ENCODE measurements at places on chromosomes 7 and 10. TPM values are rescaled to one million over a fixed set of nuclear protein-coding genes. Genes with fewer than 3 reads are reported as not detected.

Gene MOGAT3
- 62.4 TPM for total RNA-seq

DNA sequence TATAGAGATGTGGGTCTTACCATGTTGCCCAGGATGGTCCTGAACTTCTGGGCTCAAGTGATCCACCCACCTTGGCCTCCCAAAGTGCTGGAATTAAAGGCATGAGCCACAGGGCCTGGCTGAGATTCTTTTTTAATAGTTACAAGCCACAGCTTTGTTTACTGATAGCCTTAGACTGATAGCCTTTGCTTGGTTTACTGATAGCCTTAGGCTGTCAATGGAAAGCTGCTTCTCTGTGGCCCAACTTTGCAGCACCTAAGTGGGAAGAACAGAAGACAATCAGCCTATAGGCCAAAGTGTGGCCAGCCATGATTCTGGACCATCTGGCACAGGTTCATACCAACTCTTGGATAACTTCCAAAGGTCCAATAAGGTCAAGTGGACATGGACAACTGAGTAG is 24.1 kb upstream of the CDCA7L start:
- no peak for DNase-seq

DNA sequence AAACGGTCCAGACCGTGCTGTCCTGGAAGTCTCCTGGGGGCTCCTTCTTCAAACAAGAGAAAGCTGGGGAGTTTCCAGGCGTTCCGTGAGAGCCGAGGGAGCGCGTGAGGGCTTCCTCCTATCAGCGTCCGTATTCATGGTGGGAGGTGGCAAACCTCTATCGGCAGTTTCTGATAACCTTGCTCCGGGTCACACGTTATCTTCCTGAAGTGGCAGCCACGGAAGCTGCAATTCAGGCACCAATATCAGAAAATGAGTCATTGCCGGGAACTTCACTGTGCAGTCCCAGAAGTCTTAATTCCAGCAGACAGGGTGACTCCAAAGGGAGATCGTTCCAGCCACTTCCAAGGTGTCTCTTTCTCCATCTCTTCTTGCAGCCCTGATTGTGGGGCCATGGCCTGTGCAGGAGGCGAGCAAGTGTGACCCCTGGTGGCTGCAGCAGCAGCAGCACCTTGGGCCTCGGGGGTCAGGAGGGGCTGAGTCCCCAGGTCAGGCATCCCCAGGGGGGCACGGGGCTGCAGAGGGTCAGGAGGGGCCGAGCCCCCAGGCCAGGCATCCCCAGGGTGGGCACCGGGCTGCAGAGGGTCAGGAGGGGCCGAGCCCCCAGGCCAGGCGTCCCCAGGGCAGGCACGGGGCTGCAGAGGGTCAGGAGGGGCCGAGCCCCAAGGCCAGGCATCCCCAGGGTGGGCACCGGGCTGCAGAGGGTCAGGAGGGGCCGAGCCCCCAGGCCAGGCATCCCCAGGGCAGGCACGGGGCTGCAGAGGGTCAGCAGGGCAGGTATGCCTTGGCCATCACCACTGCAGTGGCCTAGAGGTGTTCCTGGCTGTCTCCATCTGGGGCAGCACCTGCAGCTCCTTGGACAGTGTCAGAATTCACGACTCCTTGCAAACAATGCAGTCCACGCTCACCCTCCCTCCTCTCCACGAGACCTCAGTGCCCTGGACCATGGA is 538.7 kb downstream of the DNAJB6 start:
- peak; percentile 24 for DNase-seq

- DNase-seq, result no peak
Measured at GRCh38 chr10:118793545-118793944, 38.8 kb upstream of the CACUL1 start.

Gene CYP2C18
- total RNA-seq, result 4.9 TPM

Gene AKR1B15
- 7.8 TPM for total RNA-seq

DNA sequence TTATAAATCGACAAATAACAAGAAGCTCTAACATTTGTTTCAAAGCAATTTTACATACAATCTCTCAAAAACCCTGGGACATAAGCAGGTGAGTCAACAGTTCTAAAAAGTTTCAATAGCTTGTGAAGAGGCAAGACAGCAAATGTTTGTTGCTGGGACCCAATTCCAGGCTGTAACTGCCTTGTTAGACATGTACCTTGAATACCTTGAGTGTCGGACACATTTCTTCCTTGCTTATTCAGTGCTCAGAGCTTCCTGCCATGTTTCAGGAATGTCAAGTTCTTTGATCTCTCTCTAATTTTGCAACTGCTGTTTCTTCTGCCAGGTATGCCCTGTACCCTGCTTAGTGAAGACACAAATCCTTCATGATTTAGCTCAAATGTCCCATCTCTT is 5.1 kb downstream of the CH25H start:
- DNase-seq, result no peak

DNA sequence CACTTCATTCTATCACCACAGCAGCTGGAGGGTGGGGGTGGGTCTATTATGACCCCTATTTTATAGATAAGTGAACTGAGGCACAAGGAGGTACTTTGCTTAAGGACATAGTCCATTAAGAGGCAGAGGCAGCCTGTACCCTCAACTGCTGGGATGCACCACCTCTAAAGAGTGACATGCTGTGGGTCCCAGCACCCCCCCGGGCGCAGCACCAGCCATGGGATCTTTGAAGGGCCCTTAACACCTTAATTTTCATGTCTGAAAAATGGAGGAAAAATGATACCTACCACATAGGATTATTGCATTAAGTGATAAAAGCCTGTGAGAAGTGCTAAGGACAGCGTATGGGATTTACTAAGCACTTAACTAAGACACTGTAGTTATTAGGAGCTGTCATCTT is 15.4 kb downstream of the ADCYAP1R1 start:
- DNase-seq, result no peak

GRCh38 chr10:31087851-31088250 is 56.2 kb upstream of the ZNF438 start:
- DNase-seq, result no peak

Gene C10orf62
- total RNA-seq, result not detected

DNA sequence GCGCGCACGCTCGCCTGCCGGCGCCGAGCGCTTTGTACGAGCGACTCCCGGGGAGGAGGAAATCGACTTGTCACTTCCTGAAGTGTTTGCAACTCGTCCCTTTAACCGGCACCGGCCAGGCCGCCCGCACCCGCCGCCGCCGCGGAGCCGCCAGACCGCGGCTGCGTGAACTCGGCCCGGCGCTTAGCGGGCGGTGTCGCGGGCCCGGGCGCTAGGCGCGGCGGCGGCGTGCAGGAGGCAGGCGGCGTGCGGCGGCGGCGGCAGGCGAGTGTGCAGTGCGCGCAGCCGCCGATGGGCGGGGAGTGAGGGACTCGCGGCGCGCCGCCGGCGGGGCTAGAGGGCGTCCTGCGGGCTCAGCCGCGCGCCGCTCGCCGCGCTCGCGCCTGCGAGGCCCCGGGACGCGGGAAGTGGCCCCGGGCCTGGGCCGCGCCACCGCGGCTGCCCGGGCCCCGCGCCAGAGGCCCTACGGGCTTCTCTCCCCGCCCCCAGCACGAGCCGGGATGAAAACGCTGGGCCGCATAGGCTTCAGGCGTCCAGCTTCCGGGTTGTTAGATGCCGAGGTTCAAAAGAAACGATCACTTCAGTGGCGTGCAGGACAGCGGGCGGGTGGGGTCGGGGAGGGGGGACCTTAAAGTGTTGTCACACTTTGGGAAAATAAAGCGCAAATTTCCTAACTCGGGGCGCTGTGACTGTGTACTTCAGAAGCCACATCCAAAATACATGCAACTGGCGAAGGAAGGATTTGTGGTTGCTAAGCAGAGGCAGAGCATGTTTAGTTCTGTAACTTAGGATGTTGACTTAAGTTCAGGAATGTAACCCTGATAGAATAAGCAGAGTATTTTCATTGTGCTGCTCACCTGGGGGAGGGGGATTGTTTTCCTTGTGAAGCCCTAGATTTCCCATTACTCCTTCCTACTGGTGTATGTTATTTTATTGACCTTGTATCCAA is at the start of gene FAM53B:
TSS of gene FAM53B (minus strand) at position 277 of the 949 bp plus-strand sequence. CDS start 37,665 bp downstream, outside the sequence.
- DNase-seq, result peak; percentile 79

DNA sequence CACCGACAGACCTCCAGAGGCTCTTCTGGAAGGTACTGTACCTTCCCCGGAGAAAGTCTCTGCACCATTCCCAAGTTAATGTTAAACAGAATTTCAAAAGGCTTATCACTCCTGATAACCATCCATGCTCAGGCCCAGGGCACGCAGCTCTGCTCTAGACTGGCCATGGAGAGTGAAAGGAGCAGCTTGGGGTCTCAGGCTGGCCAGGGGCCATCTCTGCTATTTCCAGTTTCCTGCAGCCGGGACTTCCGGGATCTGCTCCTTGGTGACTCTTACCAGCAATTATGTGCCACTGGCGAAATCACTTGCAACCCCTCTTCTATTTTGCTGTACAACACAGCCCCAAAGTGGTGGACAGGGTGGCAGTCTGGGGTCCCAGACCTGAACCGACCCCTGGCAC is 6.0 kb downstream of the CLDN15 start:
- no peak for DNase-seq

- DNase-seq, result no peak
Measured at GRCh38 chr7:135917721-135918120, 59.4 kb downstream of the MTPN start.

Gene TRIL
- 2.0 TPM for total RNA-seq

GRCh38 chr10:1476455-1476803 is 260.9 kb downstream of the ADARB2 start:
- no peak for DNase-seq

Gene IL2RA
- total RNA-seq, result 1.8 TPM

DNA sequence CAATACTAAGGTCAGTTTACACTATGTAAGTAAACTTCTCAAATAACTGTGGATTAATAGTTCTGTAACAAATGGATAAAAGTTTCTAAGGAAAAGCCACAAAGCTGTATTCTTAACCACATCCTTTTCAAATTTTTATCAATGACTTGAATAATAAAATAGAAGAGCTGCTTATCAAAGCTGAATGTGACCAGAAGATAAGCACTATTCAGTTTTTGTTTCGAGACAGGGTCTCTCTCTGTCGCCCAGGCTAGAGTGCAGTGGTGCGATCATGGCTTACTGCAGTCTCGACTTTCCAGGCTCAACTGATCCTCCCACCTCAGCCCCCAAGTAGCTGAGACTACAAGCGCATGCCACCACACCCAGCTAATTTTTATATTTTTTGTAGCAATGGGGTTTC is 17.0 kb downstream of the UPF2 start:
- no peak for DNase-seq

Gene MTG1
- total RNA-seq, result 38.0 TPM

- DNase-seq, result no peak
Measured at GRCh38 chr7:145175366-145175765, 339.5 kb upstream of the TPK1 start.

Gene HHEX
- 4.8 TPM for total RNA-seq

- DNase-seq, result no peak
Measured at GRCh38 chr10:124643330-124644009, 100.7 kb downstream of the FAM53B start.

DNA sequence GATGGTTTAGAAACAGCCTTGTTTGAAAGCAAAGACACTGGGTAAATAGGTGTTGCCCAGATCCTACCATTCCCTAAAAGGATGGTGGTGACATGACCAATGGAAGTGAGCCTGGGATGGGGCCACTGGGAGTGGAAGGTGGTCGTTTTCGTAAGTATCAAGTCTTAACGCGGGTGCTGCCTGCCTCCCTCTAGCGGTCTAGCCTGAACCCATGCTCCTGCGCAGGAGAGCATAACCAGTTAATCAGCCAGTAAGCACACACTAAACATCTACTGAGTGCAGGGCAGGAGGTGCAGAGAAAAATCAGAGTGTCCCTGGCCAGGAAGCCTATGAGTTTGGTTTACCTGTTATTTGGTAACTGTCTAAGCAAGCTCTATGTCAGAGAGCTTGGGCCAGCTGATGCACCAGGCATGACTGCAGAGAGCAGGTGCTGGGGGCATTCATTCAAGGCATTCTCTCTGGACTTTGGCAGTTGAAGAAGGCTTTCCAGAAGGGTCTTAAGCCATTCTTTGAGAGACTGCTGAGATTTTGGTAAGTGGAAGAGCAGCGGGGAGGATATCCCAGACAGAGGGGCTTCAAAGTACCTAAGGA is 930 bp downstream of the GARIN1A start:
- DNase-seq, result no peak

DNA sequence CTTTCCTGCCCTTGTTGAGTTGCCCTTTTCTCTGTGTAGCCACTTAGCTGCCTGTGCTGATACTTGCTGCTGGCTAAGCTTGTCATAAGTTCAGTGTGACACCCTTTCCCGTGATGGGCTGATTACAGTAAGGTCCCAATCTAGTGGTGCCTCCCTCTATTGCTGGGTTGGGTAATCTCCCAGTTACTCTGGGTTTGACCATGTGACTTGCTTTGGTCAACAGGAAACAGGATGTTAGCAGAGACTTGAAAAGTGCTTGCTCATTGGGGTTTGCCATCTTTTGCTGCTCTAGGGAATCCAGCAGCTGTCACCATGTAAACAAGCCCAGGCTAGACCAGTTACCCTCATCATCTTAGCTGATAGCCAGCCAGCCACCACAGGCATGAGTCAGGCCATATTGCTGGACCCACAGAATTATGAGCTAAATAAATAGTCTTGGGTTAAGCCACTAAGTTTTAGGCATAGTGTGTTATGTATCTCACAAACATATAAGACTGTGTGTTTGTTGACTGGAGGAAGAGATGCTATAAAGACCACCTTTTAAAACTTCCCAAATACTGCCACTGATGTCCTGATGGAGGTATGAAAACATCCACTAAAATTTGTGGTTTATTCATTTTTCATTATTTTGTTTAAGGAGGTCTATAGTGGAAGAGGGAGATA is 4.0 kb upstream of the LEP start:
- DNase-seq, result no peak

DNA sequence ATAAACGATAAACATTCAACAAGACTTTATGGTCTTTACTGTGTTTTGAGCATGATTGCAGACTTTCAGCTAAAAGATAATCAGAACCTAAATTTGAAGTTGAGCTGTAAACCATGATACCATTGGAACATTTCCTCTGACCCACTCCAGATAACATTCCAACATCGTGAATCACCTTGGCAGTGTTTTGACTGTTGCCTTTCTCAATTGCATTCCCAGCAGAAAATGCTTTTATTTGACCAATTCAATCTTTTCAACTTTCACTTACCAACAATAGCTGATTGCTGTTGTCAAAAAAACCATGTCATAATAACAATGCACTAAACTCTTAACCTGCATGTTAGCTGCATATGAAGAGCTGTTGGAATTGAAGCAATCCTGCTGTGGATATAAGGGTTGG is 165.5 kb downstream of the MDFIC start:
- no peak for DNase-seq

GRCh38 chr10:5509236-5509635 is 9.9 kb upstream of the CALML5 start:
- no peak for DNase-seq

DNA sequence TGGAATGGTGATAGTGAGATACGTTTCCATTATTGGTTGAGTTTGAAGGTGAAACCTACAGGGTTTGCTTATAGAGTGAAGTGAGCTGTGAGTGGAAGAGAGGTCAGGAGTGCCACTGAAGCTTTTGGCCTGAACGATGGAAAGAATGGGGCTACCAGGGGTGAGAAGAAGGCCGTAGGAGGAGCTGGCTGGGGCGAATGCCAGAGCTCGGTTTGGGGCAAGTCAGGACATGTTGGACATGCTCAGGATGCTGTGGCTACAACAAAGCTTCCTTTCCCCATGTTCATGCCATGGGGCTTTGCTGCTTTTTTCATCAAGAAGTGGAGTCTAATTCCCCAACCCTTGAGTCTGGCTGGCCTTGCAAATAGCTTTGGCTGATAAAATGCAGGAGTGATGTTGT is 253.7 kb downstream of the GLRX3 start:
- no peak for DNase-seq

Data from left colon (tissue), 2 donors.